Thoracic aorta (tissue), 2 donors: ENCODE measurements at places on chromosomes 5 and 9. TPM values are rescaled to one million over a fixed set of nuclear protein-coding genes. Genes with fewer than 3 reads are reported as not detected.

DNA sequence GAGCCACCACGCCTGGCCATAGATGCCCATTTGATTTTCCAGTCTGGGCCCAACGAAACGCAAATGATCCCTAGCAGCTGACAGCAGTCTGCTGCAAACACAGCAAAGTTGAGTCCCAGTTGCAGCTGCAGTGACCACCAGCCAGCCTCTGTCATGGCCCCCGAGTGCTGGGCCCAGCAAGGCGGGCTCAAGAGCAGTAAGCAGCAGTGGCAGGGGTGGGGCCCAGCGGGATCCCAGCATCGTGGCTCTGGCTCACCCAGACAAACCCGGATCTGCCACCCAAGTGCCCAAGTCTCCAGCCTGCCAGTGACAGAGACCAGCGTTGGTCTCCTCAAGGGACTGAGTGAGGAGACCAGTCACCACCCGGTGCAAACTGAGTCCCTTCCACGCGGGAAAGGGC, 6.9 kb upstream of the LTC4S start:
- H3K4me1 ChIP-seq = no peaks in the 10 kb centered on the region
- no peak overlapping the region for H3K4me3 ChIP-seq
- H3K27me3 ChIP-seq = no peaks in the 10 kb centered on the region
- DNase-seq = no peak
- H3K27ac ChIP-seq = no peak overlapping the region
- no peaks in the 10 kb centered on the region for H3K36me3 ChIP-seq

- H3K4me1 ChIP-seq = peaks cover 41% of the 10 kb centered on the region
- H3K4me3 ChIP-seq = no peak overlapping the region
- no peak overlapping the region for H3K27ac ChIP-seq
- no peak for DNase-seq
These were observed 883.9 kb upstream of the DMAC1 start for GRCh38 chr9:8683496-8683895.

FBP2 gene
- 0.49 TPM for total RNA-seq

GRCh38 chr9:13960011-13960765, 353.8 kb downstream of the NFIB start:
- no peak overlapping the region for H3K4me3 ChIP-seq
- no peaks in the 10 kb centered on the region for H3K36me3 ChIP-seq
- H3K27me3 ChIP-seq = no peaks in the 10 kb centered on the region
- H3K4me1 ChIP-seq = peaks cover 55% of the 10 kb centered on the region
- no peak for DNase-seq
- H3K27ac ChIP-seq = no peak overlapping the region

DNA sequence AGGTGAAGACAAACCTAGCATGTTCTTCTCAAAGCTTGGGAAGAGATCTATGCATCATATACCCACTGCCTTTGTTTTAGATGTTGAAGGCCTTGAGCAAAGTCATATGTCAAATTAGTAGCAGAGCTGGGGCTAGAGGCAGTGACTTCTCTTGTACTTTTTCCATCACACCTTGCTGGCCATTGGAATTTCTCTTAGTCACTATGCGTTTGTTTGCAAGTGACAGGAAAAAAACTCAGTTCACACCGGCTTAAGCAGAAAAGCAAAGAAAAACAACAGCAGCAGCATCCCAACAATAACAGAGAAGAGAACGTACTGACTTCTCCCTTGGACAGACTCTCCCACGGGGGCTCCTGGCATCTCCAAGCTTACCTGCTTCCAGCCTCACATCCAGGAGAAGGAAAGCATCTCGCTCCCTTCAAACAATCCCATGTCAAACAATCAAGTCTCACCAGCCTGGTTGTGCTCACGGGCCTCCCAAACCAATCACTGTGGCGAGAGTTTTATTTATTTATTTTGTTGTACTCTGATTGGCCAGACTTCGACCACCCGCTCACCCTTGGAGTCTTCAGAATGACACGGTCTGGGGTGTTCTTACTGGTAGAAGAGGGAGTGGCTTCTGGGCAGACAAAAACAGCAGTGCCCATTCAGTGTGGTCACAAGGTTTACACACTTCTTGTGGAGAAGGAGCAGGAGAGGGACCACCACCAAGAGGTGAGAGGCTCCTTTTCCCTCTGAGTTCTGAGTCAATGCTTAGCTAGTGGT, 83.8 kb upstream of the STC2 start:
- no peak for DNase-seq
- no peaks in the 10 kb centered on the region for H3K36me3 ChIP-seq
- no peaks in the 10 kb centered on the region for H3K4me1 ChIP-seq
- H3K27ac ChIP-seq = no peak overlapping the region
- H3K27me3 ChIP-seq = no peaks in the 10 kb centered on the region
- no peak overlapping the region for H3K4me3 ChIP-seq

DNA sequence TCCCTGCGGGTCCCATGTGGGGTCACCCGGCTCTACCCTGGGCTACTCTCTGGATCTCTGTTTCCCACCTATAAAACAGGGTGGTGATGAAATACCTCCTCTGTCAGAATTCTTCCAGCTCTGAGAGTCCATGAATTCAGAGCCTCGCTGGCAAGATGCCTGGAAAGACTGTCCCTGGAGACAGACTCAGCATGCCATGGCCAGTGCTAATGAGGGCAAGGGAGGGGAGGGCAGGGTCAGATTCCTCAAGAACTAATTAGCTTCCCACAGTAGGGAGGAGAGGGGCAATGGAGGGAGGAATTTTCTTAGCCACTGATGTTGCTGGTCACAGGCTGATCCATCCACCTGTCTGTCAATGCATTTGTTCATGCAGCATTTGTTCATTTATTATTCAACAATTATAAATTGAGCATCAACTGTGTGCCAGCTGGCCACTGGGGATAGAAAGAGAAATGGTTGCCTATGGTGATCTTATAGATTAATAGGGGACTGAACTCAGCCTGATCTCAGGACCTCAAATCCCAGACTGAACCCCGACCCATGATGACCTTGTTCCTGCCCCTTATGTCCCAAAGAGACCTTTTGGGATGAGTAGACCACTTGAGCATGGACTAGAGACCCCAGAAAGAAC, 4.7 kb downstream of the SYNPO start:
- peak overlapping the region; percentile 98 for H3K27ac ChIP-seq
- peak overlapping the region; percentile 8 for H3K4me3 ChIP-seq
- H3K4me1 ChIP-seq = peaks cover 84% of the 10 kb centered on the region
- peaks cover 22% of the 10 kb centered on the region for H3K36me3 ChIP-seq

AGXT2 gene
- total RNA-seq = not detected

DNA sequence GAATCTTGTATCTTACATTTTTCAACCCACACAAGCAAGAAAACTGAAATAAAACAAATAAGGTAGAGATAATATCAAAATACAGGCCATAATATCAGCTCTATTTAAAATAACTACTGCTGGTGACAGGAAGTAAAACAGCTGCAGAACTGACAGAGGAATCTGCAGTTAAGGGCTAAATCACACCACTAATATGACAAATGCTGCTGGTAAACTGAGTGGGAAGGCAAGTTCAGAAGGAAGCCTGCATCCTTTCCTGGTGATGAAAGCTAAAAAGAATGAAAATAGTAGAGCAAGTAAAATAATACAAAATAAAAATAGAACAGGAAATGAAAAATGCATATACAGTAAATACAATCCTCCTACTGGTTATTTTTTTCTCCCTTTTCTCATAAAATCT, 1293.7 kb upstream of the C9orf72 start:
- H3K27me3 ChIP-seq = no peaks in the 10 kb centered on the region
- no peak overlapping the region for H3K27ac ChIP-seq
- no peaks in the 10 kb centered on the region for H3K36me3 ChIP-seq
- no peaks in the 10 kb centered on the region for H3K4me1 ChIP-seq
- H3K4me3 ChIP-seq = no peak overlapping the region

- no peaks in the 10 kb centered on the region for H3K36me3 ChIP-seq
- no peak overlapping the region for H3K4me3 ChIP-seq
- H3K27ac ChIP-seq = no peak overlapping the region
- peaks cover 3% of the 10 kb centered on the region for H3K4me1 ChIP-seq
- DNase-seq = no peak
- H3K27me3 ChIP-seq = no peaks in the 10 kb centered on the region
These were observed 62.6 kb upstream of the IER5L start for GRCh38 chr9:129240581-129241211.

TAS2R1 gene
- total RNA-seq = not detected

DNA sequence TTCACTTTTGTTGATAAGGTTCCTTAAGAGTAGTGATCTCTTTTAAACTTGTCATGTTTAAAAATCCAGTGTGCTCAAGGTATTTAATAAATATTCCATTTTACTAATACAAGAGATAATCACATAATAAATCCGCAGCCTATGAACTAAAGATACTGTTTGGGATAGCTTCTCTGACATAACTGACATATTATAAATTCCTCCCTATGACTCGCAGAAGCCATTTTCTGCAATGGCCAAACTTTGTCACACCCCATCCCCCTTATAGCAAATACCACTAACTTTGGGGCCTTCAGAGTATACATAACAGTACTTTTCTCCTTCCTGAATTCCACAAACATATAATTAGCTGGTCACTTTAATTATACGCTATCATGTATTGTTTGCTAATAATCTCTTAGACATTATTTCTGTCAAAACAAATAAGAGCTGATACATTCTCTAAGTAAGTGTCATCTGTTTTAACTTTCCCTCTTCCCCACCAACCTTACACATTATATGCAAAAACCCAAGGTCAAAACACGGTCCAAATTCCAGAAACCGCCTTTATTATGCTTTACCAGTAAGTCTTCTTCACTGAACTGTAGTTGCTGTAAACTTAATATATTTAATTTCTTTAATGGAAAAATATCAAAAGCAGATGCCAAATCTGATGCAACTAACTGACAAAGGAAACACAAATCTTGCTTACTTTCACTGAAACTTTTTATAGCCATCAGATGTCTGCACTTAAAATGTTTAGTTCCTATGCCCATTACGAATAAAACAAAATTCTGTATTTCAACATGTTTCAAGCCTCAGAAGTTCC, 971 bp downstream of the TMEM267 start:
- H3K27me3 ChIP-seq = no peaks in the 10 kb centered on the region
- H3K36me3 ChIP-seq = no peaks in the 10 kb centered on the region
- peak overlapping the region; percentile 99 for H3K27ac ChIP-seq

- H3K4me1 ChIP-seq = peaks cover 48% of the 10 kb centered on the region
- H3K4me3 ChIP-seq = no peak overlapping the region
- H3K27me3 ChIP-seq = no peaks in the 10 kb centered on the region
- DNase-seq = no peak
- H3K36me3 ChIP-seq = no peaks in the 10 kb centered on the region
These were observed 139.8 kb upstream of the RPS23 start for GRCh38 chr5:82417776-82418607.

RGS7BP gene
- total RNA-seq = 31.1 TPM

TICAM2 gene
- total RNA-seq = 5.7 TPM

ANKRD33B gene
- total RNA-seq = 5.7 TPM

DNA sequence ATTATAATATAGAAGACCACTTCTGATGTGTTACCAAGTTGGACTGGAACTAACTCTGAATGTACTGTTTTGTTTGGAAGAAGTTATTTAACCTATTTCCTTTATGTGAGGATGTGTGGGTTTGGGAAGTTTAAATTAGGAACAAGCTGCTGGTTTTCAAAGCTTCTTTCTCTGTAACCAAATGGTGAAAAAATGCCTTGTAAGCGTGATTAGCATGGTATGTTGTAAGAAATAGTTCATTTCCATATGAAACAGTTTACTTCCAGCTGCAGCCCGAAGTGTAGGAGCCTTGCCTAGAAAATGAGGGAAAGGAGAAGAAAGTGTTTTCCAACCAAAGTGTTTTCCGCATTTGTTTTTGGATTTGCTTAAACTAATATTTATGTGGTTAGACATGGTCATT, 36.0 kb downstream of the TTC1 start:
- peaks cover 3% of the 10 kb centered on the region for H3K4me1 ChIP-seq
- peaks cover 16% of the 10 kb centered on the region for H3K36me3 ChIP-seq
- no peaks in the 10 kb centered on the region for H3K27me3 ChIP-seq
- H3K4me3 ChIP-seq = no peak overlapping the region

MYO10 gene
- 41.7 TPM for total RNA-seq

FAT2 gene
- 0.14 TPM for total RNA-seq

GRCh38 chr5:171162165-171162564, 146.9 kb upstream of the TLX3 start:
- no peak for DNase-seq
- no peaks in the 10 kb centered on the region for H3K4me1 ChIP-seq
- H3K4me3 ChIP-seq = no peak overlapping the region
- H3K27me3 ChIP-seq = no peaks in the 10 kb centered on the region
- no peak overlapping the region for H3K27ac ChIP-seq
- H3K36me3 ChIP-seq = no peaks in the 10 kb centered on the region

DNA sequence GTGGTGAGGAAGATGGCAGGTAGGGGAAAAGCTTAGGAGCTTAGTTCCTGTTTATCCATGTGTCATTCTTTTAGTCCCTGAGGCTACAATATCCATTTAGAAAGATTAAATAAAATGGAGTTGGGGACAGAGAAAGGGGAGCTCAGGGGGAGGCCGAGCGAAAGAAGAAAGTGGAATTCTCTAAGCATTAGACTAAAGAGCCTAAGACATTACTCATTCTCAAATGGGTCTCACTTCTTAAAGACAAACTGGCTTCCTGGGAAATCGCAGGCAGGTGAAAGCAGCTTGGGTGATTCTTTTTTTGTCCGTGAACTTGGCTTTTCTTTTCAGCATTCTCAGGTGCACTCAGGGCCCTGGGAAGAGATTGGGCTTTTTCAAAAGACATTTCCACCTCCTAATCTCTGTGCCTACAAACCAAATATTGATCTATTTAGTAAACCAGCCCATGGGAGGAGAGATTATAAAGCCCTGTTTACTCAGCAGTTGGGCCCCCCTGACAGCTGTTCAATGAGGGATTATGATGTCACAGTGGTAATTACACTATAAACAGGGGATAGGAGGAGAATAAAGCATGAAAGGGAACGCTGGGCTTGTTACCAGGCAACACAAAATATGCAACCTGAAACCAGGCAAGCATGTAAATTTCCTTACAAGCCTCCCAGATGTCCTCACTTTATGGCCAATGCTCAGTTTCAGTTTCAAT, 584.0 kb downstream of the ACTL7B start:
- no peak for DNase-seq
- H3K4me3 ChIP-seq = no peak overlapping the region
- H3K4me1 ChIP-seq = peaks cover 6% of the 10 kb centered on the region
- H3K27me3 ChIP-seq = no peaks in the 10 kb centered on the region
- H3K27ac ChIP-seq = no peak overlapping the region

DNA sequence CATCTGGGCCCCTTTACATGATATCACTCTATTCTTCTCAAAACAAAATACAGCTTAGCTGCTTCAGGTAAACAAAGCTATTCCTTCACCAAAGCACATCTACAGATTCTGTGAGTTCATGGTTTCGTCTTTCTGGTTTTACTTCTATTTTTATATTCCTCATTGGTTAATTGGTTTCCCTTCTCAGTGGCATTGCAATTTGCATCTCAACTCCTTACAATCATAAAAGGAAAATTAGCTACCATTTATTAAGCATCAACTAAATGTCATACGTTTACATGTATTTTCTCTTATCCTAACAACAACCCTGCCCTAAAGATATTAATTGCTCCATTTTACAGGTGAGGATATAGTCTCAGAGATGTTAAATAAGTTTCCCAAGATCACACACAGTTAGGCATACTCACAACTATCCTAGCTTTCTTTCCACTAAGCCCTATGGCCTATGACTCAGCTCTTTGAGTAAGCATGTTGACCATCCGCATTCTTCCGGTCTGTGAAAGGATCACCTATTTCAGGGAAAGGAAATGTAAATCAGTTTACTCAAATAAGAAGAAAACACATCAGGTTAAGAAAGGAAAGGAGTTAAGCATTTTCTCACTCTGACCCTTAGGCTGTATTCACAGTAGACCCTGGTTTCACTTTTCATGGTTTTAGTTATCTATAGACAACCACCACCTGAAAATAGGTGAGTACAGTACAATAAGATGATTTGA, 146.1 kb downstream of the CAAP1 start:
- no peaks in the 10 kb centered on the region for H3K4me1 ChIP-seq
- DNase-seq = no peak
- H3K27ac ChIP-seq = no peak overlapping the region
- no peaks in the 10 kb centered on the region for H3K36me3 ChIP-seq
- H3K4me3 ChIP-seq = no peak overlapping the region
